ENCODE measurements at places on chromosomes 16 and 17. TPM values are rescaled to one million over a fixed set of nuclear protein-coding genes. Genes with fewer than 3 reads are reported as not detected.

Gene VASN
- total RNA-seq: not detected

Gene CAVIN1
- total RNA-seq: 2.0 TPM

Gene CEP295NL
- total RNA-seq: 0.26 TPM

Gene HAS3
- total RNA-seq: 0.47 TPM

Gene CTRB2
- total RNA-seq: not detected

All from activated CD8-positive, alpha-beta T cell treated with anti-CD3 and anti-CD28 coated beads, Interleukin-2, amount 10 ng/mL, durations not matched to agents 7 days and 5 days (primary cell).